Brain (organoid and tissue), 16 donors: ENCODE measurements at places on chromosomes 6 and 20. TPM values are rescaled to one million over a fixed set of nuclear protein-coding genes. Genes with fewer than 3 reads are reported as not detected.

Gene TMEM74B
- 4.0 TPM for polyA plus RNA-seq

Gene ENPP3
- 0.22 TPM for polyA plus RNA-seq

Gene CTSA
- 89.7 TPM for polyA plus RNA-seq

DNA sequence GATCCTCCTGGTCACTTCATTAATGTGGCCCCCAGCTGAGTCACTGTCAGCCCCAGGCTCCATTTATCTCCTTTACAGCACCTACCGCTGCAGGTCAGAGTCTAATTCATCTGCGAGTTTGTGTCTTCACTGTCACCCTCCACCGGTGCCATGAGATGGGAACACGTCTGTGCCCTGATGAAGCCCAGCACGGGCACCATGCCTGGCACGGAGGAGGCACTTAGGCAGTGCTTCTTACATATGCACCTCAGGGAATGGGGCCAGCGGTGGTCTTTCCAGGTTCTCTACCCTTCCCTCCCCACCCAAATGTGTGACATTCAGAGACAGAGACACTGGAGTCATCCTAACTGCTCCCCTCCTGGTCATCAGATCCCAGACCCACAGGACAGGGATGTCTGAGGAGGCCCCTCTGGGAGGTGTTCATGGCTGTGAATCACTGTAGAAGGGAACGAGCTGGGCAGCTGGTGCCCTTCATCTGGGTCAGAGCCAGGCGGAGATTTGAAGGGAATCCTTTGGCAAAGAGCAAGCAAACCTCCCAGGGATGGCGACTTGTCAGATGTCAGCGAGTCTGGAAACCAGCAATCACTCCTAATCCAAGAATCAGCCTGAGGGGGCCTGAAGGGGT is 364.6 kb downstream of the PREX1 start:
- peak; percentile 45 for DNase-seq

DNA sequence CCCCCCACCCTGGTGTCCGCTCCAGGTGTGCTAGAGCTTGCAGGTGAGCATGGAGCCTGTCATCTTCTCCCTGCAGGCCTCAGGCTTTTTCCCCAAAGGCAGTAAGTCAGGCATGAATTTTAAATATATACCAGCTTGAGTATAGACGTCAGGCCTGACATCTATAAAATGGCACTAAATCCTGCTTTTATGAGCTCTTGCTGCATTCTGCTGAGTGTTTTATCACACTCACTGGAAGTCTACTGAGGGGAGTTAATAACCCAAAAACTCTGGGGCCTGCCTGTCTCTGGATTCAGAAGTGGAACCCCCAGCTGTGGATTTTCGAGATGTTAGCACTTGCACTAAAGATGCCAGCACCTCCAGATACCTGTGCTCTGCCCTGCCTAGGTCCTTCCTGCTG is 133.4 kb upstream of the TOP1 start:
- DNase-seq = no peak

Gene HLA-DOB
- polyA plus RNA-seq = not detected

DNA sequence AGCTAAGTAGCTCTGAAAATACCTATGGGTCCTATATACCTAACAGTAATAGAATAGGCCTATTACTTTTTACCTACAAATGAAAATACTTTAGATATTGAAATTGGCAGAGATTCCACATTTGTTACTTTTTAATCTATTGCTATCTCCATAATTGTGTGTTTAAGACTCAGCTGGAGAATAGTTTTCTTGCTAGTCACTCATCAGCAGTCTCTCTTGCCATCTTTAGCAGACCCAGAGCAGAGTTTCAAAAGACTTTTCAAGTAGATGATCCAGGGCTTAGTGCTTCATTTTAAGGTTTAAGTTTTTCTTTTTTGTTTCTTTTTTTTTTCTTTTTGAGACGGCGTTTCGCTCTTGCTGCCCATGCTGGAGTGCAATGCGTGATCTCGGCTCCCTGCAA is 12.9 kb downstream of the ANKS1A start:
- no peak for DNase-seq

DNA sequence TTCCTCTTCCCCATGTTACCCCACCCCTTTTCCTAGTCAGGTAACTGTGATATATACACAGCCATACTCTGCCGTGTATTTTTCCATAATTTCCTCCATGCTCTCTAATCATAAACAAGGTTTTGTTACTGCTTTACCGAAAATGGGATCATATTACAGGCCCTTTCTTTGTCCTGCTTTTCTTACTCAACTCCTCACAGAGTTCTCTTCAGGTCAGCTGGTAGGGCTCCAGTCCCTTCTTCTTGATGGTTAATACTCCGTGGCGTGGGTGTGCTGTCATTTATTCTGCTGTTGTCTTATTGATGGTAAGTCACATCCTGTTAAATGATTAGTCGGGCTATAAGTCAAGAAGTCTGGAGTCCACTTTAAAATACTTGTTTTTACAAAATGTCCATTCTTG is 24.9 kb upstream of the PI16 start:
- DNase-seq = no peak

Gene MC3R
- not detected for polyA plus RNA-seq

DNA sequence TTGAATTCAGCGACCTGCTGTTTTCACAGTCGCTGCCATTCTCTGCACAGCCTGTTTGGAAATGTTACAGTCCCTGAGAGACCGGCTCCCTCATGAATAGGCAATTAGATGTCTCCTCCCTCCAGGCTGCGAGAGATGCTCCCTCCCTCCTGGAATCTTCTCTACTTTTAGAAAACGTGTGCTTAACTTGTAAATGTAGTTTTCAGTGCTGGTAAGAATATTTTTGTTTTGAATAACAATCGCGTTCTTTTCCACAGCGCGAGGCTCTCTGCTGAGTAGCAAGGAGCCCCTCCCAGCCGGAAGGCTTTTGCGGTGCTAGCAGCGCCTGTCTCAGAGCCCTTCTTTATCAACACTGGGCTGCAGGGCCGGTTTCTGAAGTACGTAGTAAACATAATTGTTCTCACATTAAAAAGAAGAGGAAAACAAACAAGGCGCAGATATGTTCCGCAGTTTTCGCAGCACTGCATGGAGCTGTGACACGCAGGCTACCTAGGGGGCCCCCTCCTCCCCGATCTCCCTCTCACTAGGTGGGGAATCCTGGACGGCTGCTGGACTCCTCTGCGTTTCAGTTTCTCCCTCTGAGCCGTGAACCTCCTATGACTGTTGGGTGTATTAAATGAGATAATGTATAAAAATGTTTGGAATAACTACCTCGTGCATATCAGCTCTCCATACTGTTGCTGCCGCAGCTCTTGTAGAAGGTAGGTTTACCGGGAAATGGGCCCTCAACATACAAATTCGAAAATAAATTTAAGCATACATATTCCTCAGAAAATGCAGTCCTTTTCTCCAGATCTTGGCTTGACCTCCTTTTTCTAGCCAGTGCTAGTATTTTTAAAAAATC is 79.0 kb upstream of the SPACA1 start:
- peak; percentile 75 for DNase-seq

Gene FAM217A
- polyA plus RNA-seq = not detected

DNA sequence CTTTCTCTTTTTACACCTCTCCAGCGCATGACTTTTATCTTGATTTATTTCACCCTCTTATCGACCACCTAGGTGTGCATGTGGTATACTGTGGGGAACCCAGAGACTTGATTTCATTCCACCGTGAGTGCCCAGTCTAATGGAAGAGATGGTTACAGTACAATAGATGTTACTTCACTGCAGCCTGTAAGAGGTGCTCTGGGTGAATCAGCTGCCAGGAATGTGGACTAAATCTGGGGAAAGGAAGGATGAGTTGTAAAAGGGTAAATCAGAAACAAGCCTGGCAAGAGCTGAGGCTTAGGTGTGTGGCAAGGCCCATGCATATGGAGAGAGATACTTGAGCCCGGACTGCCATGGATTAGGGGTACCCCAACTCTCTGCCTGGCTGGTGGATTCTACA is 7.4 kb downstream of the STK35 start:
- no peak for DNase-seq

DNA sequence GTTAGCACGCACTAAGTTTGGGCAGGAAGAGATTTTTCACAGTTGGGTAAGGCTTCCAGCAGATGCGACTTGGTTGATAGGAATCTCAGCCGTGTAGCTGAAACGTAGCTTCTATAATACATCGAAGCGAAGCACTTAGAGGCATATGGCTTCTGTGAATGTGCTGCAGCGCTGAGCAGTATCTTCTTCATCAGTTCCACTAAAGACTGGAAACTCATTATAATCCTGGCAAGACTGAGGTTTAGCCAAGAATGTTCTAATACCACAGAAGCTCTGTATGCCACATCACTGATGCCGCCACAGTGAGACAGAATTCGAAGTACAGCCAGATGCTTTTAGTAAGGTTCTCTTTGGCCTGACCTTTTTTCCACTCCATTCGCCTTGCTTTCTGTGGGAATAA is 680.2 kb upstream of the AGPAT4 start:
- DNase-seq = peak; percentile 85
